ENCODE measurements at places on chromosomes 1 and 21.

- no peak for DNase-seq
Measured at GRCh38 chr1:227035316-227035715, 95.2 kb downstream of the COQ8A start.

DNA sequence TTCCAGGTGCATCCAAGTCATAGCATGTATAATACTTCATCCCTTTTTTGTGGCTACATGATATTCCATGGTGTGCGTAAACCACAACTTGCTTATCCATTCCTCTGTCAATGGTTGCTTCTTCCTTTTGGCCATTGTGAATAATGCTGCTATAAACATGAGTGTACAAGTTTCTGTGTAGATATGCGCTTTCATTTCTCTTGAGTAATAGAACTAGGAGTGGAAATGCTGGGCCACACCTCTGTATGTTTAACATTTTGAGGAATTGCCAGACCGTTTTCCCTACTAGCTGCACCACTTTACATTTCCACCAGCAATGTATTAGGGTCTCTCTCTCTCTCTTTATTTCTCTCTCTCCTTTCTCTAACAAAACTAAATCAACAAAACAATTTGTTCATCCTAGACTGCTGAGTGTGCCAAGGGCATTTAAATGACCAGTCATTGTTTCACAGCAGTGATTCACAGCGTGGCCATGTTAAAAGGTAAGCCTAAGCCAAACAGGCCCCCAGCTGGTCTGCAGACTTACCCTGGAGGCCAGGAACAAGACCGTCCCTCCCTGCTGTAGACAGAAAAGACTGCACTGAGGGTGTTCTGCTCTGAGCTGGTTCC lies 53.2 kb upstream of the LYST start:
- DNase-seq: no peak

DNA sequence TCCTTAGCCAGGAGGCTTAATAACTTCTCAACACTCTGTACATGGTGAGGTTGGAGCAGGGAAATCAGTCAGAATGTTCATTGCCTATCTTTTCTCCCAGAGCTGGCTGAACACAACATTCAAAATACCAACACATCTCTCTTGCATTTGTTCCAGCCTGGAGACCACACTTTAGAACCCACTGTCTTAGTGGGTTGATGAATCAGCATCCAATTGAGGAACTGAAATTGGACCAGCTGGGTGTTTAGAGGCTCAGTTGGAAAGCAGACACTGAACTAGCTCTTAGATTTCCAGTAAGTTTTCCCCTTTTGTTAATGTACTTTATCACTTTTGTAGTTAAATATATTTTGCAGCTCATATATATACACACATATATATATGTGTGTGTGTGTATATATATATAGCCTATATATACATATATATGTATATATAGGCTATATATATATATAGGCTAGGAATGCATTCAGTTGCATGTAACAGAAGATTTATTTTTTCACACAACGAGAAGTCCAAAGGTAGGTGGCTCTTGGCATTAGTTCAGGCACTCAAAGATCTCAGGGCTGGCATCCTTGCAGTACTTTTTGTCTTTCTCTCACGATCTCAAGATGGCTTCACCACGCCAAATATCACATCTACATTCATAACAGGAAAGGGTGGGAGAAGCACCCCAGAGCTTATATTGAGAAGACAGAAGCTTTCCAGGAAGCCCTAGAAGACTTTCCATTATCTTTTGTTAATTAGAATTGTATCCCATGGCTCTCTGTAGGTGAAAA lies 35.0 kb upstream of the HUNK start:
- no peak for DNase-seq

DNA sequence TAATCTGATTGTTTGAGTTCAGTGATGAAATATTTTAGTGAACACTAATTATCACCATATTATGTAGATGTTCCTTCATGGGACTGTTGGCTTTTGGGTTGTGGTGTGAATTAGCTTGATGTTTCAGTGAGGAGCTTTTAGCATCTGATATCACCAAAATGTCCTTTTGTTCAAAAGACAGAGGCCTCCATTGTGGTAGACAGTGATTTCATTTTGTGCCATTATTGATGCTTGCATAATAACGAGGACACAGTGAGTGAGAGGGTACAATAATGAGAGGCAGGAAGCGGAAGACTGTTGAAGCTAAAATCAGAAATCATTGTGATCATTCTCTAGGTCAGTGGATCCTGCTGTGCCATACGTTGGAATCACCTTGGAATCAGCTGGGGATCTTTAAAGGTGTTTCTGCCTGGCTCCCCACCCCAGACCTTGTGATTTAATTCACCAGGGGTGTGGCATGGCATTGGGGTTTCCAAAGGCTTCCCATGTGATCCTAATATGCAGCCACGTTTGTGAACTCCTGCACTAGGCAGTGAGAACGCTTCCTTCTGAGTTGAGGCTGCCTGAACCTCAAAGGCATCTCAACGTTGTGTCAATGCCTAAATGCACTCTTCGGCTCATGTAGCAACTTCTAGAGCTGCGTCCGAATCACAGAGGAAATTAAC lies 82.1 kb upstream of the KIF1B start:
- no peak for DNase-seq

- no peak for DNase-seq
Measured at GRCh38 chr1:57908147-57908890, 484.5 kb upstream of the DAB1 start.

Data from SW 1271 (cell line).